ENCODE measurements at places on chromosomes 12 and 14.

- DNase-seq: no peak
Observed at GRCh38 chr12:118553856-118554504, 177.6 kb downstream of the SUDS3 start.

DNA sequence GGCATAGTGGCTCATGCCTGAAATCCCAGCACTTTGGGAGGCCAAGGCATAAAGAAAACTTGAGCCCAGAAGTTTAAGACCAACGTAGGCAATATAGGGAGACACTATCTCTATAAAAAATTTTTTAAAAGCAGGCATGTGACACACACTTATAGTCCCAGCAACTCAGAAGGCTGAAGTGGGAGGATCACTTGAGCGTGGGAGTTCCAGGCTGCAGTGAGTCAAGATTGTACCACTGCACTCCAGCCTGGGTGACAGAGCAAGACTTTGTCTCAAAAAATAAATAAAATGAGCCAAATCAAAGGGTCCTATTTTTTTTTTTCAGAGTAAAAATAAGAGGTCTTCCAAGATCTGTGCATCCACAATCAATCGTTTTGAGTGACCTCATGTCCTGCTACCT, 237.6 kb downstream of the SLC16A7 start:
- DNase-seq: no peak

DNA sequence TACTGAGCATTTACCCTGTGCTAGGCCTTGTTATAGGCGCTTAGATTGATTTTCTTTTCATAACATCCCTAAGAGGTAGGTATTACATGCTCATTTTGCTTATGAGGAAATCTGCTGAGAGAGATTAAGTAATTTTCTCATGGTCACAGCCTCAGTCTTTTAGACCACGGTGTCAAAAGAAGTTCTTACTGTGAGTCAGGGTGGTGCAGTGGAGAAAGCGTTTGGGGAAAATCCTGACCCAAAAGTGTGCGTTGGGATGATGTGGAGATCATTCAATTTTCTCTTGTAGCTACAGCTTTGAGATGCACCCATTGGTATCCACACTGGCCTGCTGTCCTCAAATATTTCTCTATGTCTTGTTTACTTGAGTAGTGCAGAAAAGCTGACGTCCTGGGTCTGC, 8.2 kb downstream of the ANG start:
- no peak for DNase-seq

DNA sequence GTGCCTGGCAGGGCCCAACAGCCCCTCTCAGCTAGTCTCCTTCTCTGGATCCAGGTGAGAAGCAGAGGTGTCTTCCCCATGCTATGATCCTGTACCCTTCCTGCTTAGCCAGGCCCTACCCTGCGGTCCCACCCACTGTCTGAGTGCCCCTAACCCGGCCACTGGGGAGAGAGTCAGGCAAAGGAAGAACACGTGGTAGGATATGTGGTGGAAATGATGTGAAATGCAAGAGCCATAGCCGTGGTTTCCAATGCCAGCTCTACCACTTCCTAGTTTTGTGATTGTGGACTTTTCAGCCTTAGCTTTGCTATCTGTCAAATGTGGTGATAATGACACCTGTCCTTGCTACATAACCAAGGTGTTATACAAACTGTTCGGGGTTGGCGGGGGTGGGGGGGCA, 15.8 kb downstream of the KRT2 start:
- DNase-seq: no peak

DNA sequence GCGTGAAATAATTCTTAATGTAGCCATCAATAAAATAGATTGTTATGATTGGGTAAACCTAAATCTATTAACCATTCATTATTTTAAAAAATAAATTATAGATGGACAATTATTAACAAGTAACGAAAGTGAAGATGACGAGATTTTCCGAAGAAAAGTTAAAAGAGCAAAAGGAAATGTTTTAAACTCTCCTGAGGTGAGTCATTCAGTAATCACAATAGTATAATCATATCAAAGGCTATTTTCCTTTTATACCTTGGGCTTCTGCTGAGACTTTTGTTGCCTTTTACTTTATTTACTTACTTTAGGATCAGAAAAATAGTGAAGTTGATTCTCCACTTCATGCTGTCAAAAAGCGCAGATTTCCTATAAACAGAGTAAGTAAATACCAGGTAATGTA, 45.6 kb downstream of the FANCM start:
- DNase-seq: no peak

GRCh38 chr14:93146119-93146518, 30.4 kb upstream of the ITPK1 start:
- no peak for DNase-seq

- DNase-seq: no peak
Observed at GRCh38 chr14:80164991-80165721, 46.1 kb downstream of the DIO2 start.
